ENCODE measurements at places on chromosomes 11 and 22.

DNA sequence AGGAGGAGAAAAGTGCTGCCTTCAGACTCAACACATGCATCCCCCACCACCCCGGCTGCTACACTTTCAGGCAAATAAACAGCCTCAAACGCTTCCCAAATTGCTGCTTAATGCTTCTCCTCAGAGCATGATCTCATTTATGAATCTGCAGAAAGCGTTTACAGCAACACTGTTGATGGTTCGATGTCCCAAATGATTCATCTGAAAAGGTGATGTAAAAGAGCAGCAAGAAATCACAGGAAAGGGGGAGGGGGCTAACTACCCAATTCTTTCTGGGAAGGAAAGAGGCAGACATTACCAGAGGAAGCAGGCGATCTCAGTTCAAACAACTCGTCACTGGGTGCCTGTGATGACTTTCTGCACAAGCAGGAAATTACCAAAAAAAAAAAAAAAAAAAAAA lies 119.6 kb downstream of the TENM4 start:
- peak; percentile 80 for DNase-seq

GRCh38 chr11:8573777-8574176 lies 20.3 kb downstream of the STK33 start:
- no peak for DNase-seq

- DNase-seq: no peak
Observed at GRCh38 chr11:63614136-63614671, at the start of gene PLAAT3. Gene PLAAT3 (minus strand): TSS chr11:63614433. CDS start chr11:63614014, 419 bp downstream.

GRCh38 chr22:40463017-40463631 lies 92.7 kb downstream of the SGSM3 start:
- no peak for DNase-seq

- DNase-seq: peak; percentile 74
Observed at GRCh38 chr11:19929147-19929546, 216.5 kb downstream of the NAV2 start.

DNA sequence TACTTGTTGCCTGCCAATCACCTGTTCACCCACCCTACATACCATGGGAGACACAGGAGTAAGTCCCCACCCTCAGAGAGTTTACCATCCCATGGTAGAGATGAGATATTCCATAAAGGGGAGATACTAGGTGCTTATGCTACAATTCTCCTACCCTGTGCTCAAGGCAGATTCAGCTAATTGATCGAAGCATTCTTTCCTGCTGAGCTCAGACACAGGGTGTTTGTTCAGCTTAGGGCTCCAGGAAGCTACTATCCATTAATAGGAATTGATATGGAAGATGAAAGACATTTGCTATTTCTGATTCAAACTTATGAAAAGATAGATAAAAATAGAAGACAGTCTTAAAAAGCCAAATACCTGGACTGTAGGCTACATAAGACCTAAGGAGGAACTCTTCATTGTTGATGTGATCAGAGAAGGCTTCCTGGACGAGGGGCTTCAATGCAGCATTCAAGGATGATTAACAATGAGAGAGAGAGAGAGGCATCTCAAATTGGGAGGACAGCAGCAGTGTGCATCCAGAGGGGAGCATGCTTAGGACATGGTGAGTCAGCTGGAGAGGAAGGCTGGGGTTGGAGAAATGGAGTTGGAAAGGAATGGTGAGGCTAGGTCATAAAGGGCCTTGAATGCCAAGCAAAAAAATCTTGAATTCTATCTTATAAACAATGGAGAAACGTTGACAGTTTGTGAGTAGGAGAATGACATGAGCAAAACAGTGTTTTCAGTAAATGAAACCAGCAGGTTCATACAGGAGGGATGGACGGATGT lies 15.0 kb downstream of the SYT13 start:
- no peak for DNase-seq

- DNase-seq: no peak
Observed at GRCh38 chr22:30675436-30675835, 7.8 kb upstream of the DUSP18 start.

DNA sequence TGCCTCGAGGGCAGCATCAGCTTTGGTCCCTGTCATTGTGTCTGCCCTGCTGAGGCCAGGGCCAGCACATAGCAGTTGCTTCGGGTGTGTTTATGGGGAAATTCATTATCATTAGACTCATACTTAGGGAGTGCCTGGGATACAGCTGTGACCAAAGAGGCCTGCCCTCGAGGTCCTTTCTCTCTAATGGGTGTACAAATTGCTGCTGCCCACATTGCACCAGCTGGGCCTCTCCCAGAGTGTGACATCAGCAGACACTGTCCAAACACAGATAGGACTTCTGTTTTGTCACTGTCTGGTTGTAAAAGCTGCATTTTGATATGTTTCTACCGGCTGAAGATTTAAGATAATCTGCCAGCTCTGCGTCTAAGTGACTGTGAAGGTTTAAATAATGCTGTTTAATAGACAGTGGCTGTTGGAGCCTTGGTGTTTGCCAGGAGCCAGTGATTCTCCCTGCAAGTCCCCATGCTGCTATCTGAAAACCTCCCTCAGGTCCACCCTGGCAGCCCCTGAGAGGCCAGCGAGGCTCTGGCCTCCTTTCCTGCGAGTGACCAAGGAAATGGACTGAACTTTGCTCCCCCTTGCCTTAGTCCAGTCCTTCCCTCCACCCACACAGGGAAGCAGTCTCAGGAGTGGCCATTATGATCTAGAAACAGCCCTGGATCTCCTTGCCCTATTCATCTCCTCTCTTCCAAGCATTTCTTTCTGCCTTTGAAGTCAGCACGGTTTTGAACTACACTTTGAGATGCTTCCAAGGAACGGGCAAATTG lies 505.2 kb downstream of the TBC1D22A start:
- no peak for DNase-seq

DNA sequence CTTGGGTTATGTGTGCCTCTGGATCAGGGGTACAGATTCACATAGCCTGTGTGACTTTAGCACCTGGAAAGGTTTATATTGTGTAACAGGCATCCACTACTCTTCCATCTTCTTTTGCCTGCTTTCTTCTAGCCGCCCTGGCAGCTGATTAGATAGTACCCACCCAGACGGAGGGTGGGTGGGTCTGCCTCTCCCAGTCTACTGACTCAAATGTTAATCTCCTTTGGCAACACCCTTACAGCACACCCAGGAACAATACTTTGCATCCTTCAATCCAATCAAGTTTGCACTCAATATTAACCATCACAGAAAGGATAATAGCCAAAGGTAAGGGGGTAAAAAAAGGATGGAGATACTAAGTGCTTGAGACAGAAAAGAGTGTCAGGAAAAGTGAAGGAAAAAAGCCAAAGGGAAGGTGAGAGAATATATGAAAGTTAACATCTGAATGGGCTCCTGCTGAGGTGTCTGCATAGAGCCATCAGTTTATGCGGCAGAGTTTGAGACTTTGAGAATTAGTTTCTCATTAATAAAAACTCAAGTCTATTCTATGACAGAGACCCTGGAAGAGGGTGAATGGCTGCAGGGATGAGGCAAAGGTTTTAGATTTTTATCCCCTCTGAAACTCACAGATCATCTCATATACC lies 2.6 kb upstream of the OR51B6 start:
- no peak for DNase-seq

- DNase-seq: no peak
Observed at GRCh38 chr11:1523779-1524178, 37.2 kb upstream of the MOB2 start.

Measured in fibroblast of skin of right quadriceps (primary cell).